ENCODE measurements at places on chromosomes 5 and 9. TPM values are rescaled to one million over a fixed set of nuclear protein-coding genes. Genes with fewer than 3 reads are reported as not detected.

The DOCK2 gene
- total RNA-seq: 3.1 TPM

The CTSV gene
- 0.34 TPM for total RNA-seq

The RRAGA gene
- 104 TPM for total RNA-seq

The PDE6A gene
- total RNA-seq: 0.12 TPM
